ENCODE measurements at places on chromosomes 3 and 15. TPM values are rescaled to one million over a fixed set of nuclear protein-coding genes. Genes with fewer than 3 reads are reported as not detected.

Gene PLA2G4E
- total RNA-seq = not detected

- DNase-seq = no peak
Observed at GRCh38 chr3:156635034-156635433, 39.4 kb upstream of the TIPARP start.

DNA sequence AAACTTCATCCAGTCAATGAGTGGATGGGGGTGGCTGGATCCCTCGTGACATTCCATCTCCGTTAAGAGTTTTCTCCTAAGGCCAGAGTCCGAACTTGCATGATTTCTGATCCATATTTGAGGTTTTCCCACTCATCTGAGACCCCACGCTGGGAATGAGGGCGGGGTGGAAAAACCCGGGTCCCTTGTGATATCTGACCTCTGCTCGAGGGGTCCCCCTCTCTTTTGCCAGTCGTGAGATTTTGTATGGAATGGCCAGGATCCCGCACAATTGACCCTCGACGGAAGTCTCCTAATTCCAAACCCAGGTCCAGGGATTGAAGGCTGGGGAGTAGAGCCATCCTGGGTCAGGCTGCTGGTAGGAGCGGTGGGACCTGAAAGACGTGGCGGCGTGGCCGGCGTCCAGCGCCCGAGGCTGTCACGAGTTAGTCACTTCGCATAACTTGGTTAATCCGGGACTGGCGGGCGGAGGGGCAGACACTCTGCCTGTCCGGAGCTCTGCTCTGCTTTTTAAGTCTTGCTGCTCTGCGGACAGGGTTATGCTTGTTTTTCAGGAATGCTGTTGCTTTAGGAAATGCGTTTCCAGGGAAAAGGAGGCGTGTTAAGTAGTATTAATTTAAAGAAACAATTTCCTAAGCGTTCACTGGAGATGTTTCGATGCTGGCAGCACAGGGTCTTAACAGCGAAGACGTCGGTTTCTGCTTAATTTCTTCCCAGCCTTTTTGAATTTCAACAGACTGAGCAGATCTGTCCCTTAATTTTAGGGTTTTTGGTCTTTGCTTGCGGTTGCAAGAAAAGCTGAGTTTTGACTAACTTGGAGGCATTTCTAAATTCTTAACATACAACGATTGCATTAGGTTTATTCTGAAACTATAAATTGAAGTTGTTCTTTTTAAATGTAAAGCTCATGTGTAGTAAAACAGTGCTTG is 69.7 kb upstream of the LRRFIP2 start:
- DNase-seq = peak; percentile 89

GRCh38 chr15:60062826-60063225 is 58.7 kb downstream of the FOXB1 start:
- no peak for DNase-seq

- no peak for DNase-seq
Observed at GRCh38 chr3:50466177-50466576, 37.3 kb downstream of the CACNA2D2 start.

GRCh38 chr3:178699810-178700209 is 163.6 kb downstream of the KCNMB2 start:
- DNase-seq = no peak

DNA sequence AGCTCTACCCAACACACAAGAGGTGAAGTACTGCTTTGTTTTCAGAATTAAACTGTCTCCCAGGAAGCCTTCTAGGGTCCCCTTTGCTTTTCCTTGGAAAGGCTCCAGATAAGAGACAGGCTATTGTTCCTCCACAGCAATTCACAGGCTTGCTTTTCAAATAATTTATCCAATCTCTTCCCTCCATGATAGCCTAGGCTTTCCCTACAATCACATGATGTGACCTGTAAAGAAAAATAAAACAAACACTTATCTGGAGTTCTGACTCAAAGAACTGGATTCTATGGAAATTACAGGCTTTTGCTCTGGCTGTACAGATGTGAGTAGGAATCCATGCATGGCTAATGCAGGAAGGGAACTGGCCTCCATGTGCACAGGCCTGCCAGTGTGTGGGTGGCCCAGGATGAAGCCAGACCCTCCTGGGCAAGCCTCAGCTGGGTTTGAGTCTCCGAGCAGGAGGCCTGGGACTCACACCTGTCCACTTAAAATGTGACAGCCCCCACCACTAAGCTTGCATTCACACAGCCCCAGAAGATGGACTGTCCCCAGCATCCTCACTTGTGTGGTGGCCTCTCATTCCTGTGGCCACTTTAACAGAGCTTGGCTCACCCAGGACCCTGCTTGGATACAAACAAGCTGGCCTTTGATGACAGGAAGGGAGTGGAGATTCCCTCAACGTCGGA is 75.8 kb upstream of the LEKR1 start:
- DNase-seq = no peak

DNA sequence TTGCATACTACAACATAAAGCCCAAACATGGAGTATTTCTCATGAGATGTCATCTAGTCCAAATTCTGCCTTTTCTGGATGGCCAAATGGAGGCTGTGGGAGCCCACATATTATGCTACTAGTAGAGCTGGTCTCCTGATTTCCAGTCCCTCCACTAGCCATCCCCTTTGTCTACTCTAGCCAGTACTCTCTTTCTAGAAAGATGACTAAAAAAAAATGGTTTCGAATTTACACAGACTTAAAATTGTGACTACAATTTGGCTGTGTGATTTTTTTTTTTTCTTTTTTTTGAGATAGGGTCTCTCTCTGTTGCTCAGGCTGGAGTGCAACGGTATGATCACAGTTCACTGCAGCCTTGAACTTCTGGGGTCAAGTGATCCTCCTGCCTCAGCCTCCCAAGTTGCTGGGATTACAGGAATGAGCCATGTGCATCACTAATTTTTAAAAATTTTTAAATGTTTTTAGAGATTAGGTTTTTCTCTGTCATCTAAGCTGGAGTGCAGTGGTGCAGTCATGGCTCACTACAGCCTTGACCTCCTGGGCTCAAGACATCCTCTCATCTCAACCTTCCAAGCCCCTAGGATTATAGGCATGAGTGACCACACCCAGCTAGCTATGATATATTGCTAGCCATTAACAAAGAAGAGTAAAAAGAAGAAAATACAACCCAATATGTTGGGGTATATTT is 273.9 kb downstream of the ADAMTSL3 start:
- no peak for DNase-seq

Gene SPATA12
- not detected for total RNA-seq

GRCh38 chr3:8764528-8764927 is 4.9 kb downstream of the OXTR start:
- DNase-seq = no peak

GRCh38 chr15:36332301-36332700 is 247.1 kb upstream of the CDIN1 start:
- no peak for DNase-seq

- DNase-seq = no peak
Observed at GRCh38 chr3:105847452-105847851, 21.4 kb downstream of the CBLB start.

GRCh38 chr3:40166997-40167396 is 142.5 kb upstream of the EIF1B start:
- no peak for DNase-seq

Gene PCSK6
- total RNA-seq = 1.3 TPM
